Spinal cord (tissue), 10 donors: ENCODE measurements at places on chromosomes 1 and 21. TPM values are rescaled to one million over a fixed set of nuclear protein-coding genes. Genes with fewer than 3 reads are reported as not detected.

The ZYG11A gene
- polyA plus RNA-seq, result 0.06 TPM

The PCNX2 gene
- 31.3 TPM for polyA plus RNA-seq

The CD84 gene
- 6.0 TPM for polyA plus RNA-seq

The CRYAA gene
- not detected for polyA plus RNA-seq
